ENCODE measurements at places on chromosomes 6 and 20.
A peak's percentile ranks its signal among the peaks of the same experiment; 100 is the strongest.

DNA sequence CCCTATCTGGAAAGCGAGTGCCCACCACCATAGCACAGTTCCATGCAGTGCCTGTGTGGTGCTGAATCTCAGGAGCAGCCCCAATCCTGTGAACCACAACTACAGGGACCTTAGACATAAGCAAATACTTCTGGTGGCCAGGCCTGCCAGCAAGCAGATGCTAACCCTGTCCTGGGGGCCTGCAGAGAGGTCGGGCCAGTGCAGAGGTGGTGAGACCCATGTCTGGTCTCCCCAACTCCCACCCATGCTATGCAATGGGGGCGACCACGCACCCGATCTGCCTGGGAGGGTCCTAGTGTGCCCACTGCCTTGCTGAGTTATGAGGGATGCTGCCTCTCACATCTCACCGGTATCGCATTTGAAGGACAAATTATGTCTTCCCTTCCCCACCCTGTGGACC, 151.6 kb upstream of the ZNF337 start:
- DNase-seq = no peak

DNA sequence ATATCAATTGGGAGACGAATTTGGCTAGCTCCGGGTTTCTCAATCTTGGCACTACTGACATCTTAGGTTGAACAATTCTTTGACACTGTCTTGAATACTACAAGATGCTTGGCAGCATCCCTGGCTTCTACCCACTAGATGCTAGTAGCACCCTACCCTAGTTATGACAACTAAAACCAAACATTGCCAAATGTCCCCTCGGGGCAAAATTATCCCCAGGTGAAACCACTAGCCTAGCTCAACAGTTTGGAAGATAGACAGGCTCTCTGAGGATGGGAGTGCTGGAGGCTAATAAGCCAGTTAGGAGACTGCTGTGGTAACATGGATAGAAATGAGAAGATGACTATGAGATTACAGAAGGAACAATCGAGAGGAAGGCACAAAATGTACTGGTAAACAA, 20.9 kb downstream of the CCNC start:
- no peak for DNase-seq

GRCh38 chr6:63997734-63998133, 362.1 kb downstream of the PHF3 start:
- DNase-seq = peak; percentile 1

DNA sequence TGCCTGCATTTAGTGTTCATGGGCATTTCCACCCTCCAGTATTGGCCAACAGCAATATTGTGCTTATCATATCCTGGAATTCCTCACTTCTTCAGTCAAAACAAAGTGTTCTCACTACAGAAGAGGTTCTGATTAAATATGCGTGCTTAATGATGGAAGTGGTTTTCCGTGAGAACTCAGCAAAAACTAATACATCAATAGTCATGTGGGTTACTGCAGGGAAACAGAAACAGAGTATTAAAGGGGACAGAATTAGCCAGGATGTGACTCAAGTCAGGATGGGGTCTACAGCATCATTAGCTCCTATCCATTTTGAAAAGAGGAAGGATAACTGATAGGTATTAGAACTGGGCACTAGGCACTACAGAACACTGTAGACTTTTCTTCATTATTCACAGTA, 384.6 kb downstream of the CDKAL1 start:
- no peak for DNase-seq

DNA sequence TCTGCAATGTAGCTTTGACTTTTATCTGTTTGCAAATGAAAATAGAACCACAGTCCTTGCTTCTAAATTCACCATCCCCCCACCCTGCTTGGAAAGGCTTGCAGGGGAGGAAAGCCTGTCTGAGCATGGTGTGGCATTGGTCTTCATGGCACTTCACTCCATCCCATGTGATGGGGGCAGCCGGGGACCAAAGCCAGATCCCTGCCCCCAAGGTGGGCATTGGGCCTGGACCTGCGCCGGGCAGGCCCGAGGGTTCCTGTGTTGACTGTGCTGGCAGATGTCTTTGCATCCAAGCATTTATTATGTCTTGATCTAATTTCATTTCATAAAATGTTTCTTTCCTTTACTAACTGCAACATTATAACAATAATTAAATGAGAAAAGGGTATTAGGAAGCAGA, 120.0 kb downstream of the SYNDIG1 start:
- no peak for DNase-seq

GRCh38 chr20:3166338-3166912, 6.8 kb upstream of the FASTKD5 start:
- no peak for DNase-seq

GRCh38 chr6:78810146-78810545, 57.2 kb upstream of the IRAK1BP1 start:
- peak; percentile 53 for DNase-seq

DNA sequence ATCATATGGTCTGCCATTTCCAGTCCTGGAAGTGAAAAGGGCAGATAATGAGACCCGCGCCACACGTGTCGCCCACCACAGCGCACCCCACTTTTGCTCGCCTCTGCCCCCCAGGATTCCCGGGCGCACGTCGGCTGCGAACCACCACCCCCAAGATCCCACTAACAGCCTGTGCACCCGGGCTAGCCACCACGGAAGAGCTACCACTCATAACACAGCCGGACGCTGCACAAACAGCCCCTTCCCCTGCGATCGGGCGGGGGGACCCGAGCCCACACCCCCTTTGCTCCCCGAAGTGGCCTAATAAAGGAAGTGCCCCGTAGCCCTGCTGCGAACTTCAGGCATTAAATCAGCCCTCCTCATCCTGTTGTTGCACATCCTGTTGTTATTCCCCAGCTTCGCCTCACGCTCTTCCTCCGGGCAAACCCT, 506 bp downstream of the CITED2 start:
- no peak for DNase-seq

DNA sequence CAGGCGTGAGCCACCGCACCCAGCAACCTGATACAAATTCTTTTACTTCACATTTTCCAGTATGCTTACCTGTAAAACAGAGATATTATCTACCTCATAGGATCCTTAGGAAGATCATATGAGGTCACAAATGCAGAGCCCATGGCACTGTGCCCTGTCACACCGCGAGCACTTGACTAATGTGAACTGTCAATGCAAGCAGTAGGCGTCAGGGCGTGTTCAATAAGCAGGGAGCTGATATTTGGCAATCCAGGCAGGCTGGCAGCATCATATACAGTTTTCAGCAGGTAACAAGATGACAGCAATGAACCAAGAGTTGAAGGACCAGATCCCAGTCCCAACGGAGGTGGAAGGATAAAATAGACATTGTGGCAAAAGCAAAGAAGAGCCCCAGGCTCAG, 14.6 kb upstream of the ARID1B start:
- no peak for DNase-seq

DNA sequence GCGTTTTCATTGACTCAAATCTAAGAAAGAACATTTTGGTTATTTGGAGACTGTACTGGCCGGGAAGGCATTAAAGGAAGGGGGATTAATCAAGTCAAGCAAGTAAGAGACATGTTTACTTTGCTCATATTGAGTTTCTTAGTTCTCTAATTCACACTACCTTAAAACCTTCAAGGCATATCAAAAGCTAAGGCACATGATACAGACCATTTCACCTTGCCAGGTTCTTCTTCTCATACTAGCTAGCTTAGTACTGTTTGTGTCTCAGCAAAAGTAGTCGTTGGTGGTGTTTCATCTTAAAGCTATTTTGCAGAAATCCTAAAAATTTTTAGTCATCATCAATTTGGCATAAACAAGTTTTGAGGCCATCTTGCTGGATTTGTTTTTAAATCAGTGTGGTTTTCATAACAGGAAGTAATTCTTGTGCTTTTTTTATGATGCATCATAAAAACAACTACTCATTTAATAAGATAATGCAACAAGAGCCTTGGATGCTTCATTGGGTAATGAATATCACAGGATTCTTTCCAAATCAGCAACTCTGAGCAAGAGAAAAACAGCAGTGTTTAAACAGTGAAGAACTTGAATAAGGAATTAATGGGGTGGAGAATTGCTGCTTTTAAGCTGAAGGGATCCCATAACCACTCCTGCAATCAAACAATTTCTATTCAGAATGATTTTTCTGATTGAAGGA, 425.3 kb downstream of the EPM2A start:
- DNase-seq = peak; percentile 88

DNA sequence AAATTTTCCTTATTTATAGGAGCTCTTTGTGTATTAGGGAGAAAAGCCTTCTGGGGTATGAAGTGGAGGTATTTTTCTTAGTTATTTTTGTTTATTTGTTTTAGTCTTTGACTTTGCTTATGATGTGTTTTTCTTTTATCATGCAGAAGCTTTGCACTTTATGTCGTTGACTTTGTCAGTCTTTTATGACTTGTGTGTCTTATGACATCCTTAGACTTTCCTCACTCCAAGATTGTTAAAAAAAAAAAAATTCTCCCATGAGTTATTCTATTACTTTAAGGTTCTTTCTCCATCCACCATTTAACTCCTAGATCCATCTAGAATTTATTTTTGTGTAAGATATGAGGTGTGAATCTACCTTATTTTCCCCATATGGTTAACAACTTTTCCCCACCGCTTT, 36.6 kb downstream of the BICRAL start:
- no peak for DNase-seq

GRCh38 chr6:105320765-105321164, 82.1 kb downstream of the PREP start:
- DNase-seq = no peak

DNA sequence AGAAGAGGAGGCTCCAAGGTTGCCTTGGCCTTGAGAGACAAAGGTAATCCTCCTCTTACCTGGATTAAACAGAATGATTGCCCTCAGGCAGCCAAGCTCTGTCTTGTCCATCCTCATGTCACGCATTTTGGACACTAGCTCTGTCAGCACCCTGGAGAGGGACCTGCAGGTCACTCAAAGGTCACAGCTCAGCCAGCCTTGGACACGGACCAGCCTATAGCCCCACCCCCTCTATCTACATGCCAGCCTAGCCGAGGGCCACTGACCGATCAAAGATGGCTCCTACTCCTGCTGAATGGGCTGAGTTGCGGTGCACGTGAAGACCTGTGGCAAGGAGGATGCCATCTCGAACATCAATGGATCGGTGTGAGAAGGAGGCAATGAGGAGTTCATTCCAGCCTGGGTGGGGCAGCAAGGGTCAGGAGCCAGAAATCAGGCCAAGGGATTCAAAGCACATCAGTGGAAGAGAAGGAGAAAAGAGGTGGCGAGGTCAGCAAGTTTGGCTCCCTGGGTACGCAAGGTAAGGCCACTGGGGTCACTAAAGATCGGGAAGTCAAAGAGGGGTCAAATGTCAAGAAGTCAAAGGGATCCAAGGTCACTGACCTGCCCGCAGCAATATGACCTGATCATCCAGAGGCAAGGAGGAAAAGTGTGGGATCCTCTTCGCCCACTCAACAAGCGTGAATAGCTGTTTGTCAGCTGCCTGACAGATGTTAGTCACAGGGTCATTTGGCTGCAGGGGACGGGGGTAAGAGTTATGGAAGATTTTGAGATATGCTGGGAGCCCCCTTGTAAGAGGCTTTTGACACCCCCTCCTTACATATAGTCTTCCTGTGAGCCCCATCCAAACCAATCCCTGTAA, 3.3 kb upstream of the COL11A2 start:
- no peak for DNase-seq

- no peak for DNase-seq
Observed at GRCh38 chr6:157364705-157365104, 16.3 kb upstream of the ZDHHC14 start.

GRCh38 chr20:25274891-25275812, 27.3 kb downstream of the PYGB start:
- no peak for DNase-seq

DNA sequence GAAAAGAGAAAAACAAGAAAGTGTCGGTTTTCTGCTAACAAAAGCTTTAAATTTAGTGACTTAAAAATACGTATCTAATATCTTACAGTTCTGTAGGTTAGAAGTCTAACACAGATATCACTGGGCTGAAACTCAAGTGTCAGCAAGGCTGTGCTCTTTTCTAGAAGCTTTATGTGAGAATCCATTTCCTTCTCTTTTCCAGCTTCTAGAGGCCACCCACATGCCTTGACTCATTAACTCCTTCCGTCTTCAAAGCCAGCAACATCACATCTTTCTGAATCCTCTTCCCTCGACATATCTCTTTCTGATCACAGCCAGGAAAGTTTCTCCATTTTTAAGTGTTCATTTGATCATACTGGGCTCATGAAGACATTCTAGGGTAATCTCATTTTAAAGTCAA, 262.0 kb downstream of the MAFB start:
- DNase-seq = no peak

DNA sequence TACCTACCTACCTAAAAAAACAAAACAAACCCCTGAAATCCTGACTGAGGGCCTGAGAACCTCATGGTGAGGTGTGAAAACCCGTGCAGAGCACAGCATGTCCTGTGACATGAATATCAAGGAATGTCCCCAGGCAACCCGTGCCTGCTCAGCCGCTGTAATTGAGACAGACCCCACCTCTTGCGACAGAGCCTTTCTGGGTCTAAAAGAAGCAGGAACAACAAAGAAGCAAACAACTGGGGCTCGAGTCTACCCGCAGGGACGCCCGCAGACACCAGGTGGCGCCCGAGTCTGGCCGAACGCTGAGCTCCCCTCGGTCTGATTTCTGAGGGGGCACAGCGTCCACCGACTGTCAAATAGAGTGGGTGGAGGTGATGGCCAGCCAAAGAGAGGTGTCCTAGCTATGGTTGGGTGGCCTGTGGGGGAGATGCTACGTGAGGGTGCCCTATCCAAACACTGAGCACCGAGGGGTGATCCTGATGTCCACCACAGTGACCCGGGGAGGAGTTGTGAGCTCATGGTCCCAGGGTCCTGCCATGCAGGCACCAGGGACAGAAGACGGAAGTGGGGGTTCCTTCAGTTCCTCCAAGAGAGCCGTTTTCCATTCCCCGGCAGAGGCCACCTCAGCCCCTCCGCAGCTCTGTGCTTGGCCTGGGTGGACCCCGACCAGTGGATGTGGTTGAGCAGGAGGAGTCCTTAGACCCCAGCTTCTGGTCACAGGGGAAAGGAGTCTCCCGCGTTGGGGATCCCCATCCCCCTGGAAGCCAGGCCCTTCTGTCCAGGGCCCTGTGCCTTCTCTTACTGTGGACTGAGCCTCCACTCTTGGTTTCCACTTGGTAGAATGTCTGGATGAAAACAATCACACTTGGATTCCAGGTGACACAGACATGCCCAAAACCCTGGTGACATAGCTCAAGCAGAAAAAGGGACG, 268.2 kb downstream of the CDC5L start:
- DNase-seq = peak; percentile 68

DNA sequence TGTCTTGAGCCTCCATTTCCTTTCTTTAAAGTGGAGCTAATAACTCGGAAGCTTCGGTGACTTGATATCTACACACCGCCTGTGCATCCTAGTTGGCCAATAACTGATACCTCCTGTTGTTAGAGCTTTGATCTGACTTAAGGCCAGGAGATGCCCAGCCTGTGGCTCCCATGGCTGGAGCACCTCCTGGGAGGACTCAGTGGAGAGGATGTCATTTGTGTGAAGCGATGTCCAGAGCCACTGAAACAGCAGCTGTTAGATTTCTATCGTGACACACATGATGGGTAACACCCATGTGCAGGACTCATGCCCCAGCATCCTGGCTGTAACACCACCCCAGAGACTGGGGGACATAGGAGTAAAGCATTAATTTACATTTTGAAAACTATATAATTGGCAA, 30.8 kb downstream of the SDCBP2 start:
- no peak for DNase-seq
